Peyer's patch (tissue), 4 donors: ENCODE measurements at places on chromosomes 6 and 20. TPM values are rescaled to one million over a fixed set of nuclear protein-coding genes. Genes with fewer than 3 reads are reported as not detected.
A peak's percentile ranks its signal among the peaks of the same experiment; 100 is the strongest.

GRCh38 chr6:22394691-22395090 is 97.9 kb upstream of the PRL start:
- H3K4me1 ChIP-seq: no peaks in the 10 kb centered on the region
- H3K27me3 ChIP-seq: no peaks in the 10 kb centered on the region
- no peak for DNase-seq
- H3K4me3 ChIP-seq: no peak overlapping the region
- no peak overlapping the region for H3K27ac ChIP-seq
- H3K36me3 ChIP-seq: no peaks in the 10 kb centered on the region

GRCh38 chr6:3343089-3343883 is 84.5 kb downstream of the PSMG4 start:
- H3K27me3 ChIP-seq: no peaks in the 10 kb centered on the region
- H3K4me1 ChIP-seq: no peaks in the 10 kb centered on the region
- H3K27ac ChIP-seq: no peak overlapping the region
- DNase-seq: no peak
- no peak overlapping the region for H3K4me3 ChIP-seq

DNA sequence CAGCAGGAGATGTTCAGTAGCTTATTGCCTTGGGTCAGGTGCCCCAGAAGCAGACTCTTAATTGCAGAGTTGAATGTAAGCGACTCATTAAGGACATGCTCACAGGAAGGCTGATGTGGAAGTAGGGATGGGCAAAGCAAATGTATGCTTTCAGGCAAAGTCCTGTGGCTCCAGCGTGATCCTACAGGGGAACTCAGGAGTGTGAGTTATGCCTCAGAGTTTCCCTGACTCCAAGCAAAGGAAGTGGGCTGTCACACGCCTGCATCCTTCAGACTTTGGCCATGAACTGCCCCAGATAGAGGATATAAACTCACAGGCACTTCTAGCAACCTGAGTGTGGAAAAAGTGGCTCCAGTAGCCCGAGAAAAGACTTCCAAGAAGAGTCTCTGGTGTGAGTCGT is 64.9 kb upstream of the ZNF133 start:
- H3K27me3 ChIP-seq: no peaks in the 10 kb centered on the region
- DNase-seq: no peak
- no peaks in the 10 kb centered on the region for H3K36me3 ChIP-seq
- no peak overlapping the region for H3K4me3 ChIP-seq

DNA sequence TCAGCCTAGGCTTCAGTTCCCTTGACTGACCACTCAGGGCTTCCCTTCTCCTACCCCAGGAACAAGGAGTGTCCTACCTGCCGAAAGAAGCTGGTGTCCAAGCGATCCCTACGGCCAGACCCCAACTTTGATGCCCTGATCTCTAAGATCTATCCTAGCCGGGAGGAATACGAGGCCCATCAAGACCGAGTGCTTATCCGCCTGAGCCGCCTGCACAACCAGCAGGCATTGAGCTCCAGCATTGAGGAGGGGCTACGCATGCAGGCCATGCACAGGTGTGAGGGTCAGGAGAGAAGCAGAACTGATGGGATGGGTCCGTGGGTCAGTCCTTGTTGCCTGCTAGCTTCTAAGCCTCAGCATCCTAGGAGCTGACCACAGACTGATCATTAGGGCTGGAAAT is 1.6 kb downstream of the RING1 start:
- H3K27ac ChIP-seq: no peak overlapping the region
- DNase-seq: no peak
- no peaks in the 10 kb centered on the region for H3K36me3 ChIP-seq
- H3K27me3 ChIP-seq: no peaks in the 10 kb centered on the region

DNA sequence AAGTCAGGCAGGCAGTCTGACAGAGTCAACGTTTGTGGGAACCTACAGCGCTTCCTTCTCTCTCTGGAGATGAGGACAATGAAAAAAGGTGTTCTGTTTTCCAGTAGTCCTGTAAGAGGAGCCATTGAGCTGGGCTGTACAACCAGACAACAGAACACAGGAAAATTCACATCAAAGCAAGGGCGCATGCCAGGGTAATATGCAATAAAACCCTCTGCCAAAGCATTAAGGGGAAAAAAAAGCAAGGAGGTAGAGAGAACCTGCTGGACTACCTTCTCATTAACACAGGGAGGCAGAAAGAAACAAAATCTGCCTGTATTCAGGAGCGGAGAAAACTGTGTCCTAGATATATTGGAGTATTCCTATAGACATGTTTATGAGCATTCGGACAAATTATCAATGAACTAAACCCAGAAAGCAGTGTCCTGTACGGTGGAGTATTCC is 1.3 kb downstream of the RNF24 start:
- H3K4me3 ChIP-seq: no peak overlapping the region
- H3K36me3 ChIP-seq: no peaks in the 10 kb centered on the region
- peak; percentile 68 for DNase-seq
- no peaks in the 10 kb centered on the region for H3K27me3 ChIP-seq
- peaks cover 7% of the 10 kb centered on the region for H3K4me1 ChIP-seq
- peak overlapping the region; percentile 12 for H3K27ac ChIP-seq

DNA sequence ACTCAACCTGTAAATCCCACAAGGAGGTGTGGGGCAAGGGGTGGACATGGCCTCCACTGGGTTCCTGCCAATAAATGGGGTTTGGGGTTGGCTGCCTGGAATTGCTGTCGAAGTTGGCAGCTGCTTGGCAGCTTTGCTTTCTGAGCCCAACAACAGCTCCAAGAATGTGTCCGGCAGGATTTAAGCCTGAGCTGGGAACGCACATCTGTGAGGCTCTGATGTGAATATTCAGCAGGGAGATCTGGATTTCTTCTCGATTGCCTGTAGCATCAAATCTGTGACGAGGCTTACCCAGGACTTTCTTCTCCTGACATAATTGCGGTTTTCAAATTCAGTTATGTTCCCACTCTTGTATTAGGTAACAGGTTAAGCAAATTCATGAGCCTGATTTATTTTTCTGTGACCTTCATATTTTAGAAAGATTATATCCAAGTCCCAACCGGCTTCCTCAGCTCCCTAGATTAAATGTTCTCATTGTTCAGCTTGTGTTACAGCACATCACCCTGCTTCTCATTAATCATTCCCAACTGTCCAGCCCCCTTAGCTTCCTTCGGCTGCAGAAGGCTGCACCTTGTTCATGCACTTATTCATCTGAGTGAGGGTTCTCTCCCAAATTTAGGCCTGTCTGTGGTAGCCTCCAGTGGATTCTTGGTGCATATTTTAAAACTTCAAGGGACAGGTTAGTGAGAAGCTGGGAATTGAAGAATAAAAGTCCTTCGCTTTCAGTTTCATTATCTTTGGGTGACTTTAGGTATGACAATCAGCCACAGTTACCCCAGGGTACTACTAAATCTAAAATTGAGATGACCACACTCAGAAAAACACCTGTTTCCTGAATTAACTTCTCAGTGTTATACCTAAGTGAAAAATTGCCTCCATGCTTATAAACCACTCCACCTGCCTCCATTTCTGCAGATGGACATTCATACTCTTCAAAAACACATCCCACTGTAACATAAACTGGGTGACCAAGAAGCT is 310.0 kb downstream of the ESR1 start:
- no peaks in the 10 kb centered on the region for H3K27me3 ChIP-seq
- no peak overlapping the region for H3K27ac ChIP-seq
- H3K4me1 ChIP-seq: no peaks in the 10 kb centered on the region
- H3K4me3 ChIP-seq: no peak overlapping the region
- DNase-seq: no peak
- H3K36me3 ChIP-seq: peaks cover 29% of the 10 kb centered on the region

- no peak overlapping the region for H3K4me3 ChIP-seq
- no peaks in the 10 kb centered on the region for H3K4me1 ChIP-seq
- H3K27ac ChIP-seq: no peak overlapping the region
- DNase-seq: no peak
These were observed 121.5 kb upstream of the MAN1A1 start for GRCh38 chr6:119470893-119471542.

DNA sequence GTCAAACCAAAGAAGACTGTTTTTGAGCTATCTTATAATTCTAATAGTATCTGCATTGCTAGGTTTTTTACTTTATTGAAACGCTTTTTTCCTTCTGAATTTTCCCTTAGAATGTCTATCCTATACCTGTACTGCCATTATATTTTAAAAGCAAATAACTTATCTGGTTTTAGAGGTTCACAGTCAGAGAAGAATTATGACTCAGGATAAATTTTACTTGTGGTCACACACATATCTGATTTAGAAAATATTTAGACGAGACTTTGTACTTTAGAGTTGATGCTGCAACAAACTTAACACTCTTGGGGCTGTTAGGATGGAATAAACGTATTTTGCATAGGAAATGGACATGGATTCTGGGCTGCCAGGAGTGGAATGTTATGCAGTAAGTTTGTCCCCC is 33.0 kb downstream of the LMBRD1 start:
- no peak overlapping the region for H3K4me3 ChIP-seq
- DNase-seq: no peak
- H3K4me1 ChIP-seq: no peaks in the 10 kb centered on the region
- no peaks in the 10 kb centered on the region for H3K27me3 ChIP-seq
- no peak overlapping the region for H3K27ac ChIP-seq
- no peaks in the 10 kb centered on the region for H3K36me3 ChIP-seq

DNA sequence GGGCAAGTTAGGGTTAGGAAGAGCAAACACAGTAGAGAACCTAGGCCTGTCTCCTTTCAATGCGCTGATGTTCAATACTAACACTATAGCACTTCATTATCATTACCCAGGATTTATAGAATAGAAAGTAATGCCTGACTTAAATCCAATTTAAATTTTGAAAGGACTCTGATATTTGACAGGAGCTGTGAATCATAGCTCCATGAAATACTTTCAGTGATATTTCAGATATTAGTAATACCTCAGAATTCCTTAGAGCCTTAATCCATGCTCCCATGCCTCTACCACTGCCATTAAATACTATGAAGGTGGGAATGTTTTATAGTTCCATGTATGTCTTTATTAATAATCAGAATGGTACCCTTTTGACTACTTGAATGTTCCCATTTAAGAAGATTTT is 530.2 kb downstream of the BCKDHB start:
- DNase-seq: no peak
- no peak overlapping the region for H3K27ac ChIP-seq
- no peak overlapping the region for H3K4me3 ChIP-seq
- no peaks in the 10 kb centered on the region for H3K4me1 ChIP-seq

- no peaks in the 10 kb centered on the region for H3K27me3 ChIP-seq
- no peaks in the 10 kb centered on the region for H3K4me1 ChIP-seq
- no peak overlapping the region for H3K4me3 ChIP-seq
- no peaks in the 10 kb centered on the region for H3K36me3 ChIP-seq
- H3K27ac ChIP-seq: no peak overlapping the region
- no peak for DNase-seq
These were observed 49.3 kb upstream of the HTR1B start for GRCh38 chr6:77512554-77512953.

The PRKN gene
- 4.4 TPM for total RNA-seq

The LST1 gene
- 11.6 TPM for total RNA-seq
